Activated T-helper 1 cell treated with anti-CD3 and anti-CD28 coated beads, Interleukin-12 subunit alpha, Interleukin-12 subunit beta, Interleukin-2, Interleukin-4 antibody, amounts not matched to agents 30 ng/mL and 10 ng/mL and 1 ng/mL, durations not matched to agents 14 hours and 24 hours and 36 hours (primary cell): ENCODE measurements at places on chromosomes 1 and 21. TPM values are rescaled to one million over a fixed set of nuclear protein-coding genes. Genes with fewer than 3 reads are reported as not detected.

DNA sequence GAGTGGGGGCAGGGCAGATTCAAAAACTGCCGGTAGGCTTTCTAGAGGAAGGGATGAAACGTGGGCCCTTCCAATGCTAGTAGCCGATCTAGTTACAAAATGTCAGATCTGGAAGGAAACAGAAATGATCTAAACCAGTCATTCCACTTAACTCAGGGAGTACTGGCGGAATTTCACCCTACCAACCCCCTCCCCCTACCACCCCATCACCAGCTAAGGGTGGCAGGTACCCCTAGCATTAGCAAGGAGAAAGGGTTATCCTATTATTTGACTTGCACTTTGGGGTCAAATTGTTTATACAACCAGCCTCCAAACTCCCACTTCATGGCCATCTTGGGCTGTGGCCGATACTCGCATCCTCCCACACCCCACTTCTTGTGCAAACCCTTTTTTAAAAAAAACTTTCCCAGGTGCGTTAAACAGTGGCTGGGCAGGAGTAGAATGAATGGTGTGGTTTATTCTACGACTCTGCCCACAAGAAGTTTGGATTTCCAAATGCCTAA lies 644 bp upstream of the MRPL24 start:
- peak overlapping the region; percentile 94 for H3K27ac ChIP-seq
- H3K36me3 ChIP-seq = peaks cover 57% of the 10 kb centered on the region
- no peak for DNase-seq
- peaks cover 60% of the 10 kb centered on the region for H3K4me1 ChIP-seq

- H3K27ac ChIP-seq = no peak overlapping the region
- no peaks in the 10 kb centered on the region for H3K4me1 ChIP-seq
- H3K36me3 ChIP-seq = no peaks in the 10 kb centered on the region
- DNase-seq = no peak
- no peaks in the 10 kb centered on the region for H3K27me3 ChIP-seq
- no peak overlapping the region for H3K4me3 ChIP-seq
Observed at GRCh38 chr1:245428681-245429080, 273.9 kb downstream of the KIF26B start.

The BLACAT1 gene
- total RNA-seq = 0.16 and 0.24 TPM in 2 replicates

The TXNIP gene
- 107 and 108 TPM in 2 replicates for total RNA-seq

DNA sequence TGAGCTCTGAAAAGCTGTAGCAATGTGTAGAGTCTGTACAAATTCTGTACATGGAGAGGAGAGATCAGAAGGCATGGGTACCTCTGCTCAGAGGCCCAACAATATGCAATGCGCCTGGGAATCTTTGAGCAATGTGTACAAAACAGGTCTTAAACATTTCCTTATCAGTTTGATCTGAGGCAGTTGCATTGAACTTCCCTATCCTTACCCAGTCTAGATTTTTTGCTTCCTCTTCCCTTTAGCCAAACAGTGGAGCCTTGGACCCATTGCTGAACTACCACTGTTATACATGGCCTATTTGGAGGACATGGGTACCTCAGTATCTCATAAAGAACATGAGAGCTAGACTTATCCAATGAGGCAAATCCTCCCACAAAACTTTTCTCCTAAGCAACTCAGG lies 12.6 kb upstream of the MNDA start:
- DNase-seq = no peak
- peaks cover 4% of the 10 kb centered on the region for H3K27me3 ChIP-seq
- H3K36me3 ChIP-seq = peaks cover 8% of the 10 kb centered on the region
- H3K4me1 ChIP-seq = peaks cover 31% of the 10 kb centered on the region

GRCh38 chr1:178612261-178612660 lies 99.4 kb downstream of the TEX35 start:
- no peaks in the 10 kb centered on the region for H3K36me3 ChIP-seq
- DNase-seq = no peak
- H3K27ac ChIP-seq = no peak overlapping the region
- no peak overlapping the region for H3K4me3 ChIP-seq
- H3K27me3 ChIP-seq = peaks cover 4% of the 10 kb centered on the region
- H3K4me1 ChIP-seq = no peaks in the 10 kb centered on the region

DNA sequence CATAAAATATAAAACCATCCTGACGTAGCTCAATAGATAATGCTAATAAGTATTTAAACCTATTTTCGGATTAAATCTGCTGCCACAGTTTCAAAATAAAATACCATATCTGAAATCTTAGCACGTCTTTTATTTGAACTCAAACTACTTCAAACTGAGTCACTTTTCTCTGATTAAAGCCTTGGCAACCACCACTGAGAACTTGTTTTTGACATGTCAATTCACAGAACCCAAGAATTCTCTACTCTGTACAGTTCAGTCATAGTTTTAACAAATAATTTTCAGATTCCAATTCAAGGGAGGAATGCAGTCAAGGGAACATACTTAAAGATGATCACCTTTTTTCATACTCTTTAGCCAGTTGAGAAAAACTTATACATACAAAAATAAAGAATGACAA lies 643.2 kb downstream of the KCNT2 start:
- H3K4me3 ChIP-seq = no peak overlapping the region
- H3K4me1 ChIP-seq = no peaks in the 10 kb centered on the region
- no peaks in the 10 kb centered on the region for H3K27me3 ChIP-seq
- H3K36me3 ChIP-seq = no peaks in the 10 kb centered on the region
- no peak overlapping the region for H3K27ac ChIP-seq
- DNase-seq = no peak

DNA sequence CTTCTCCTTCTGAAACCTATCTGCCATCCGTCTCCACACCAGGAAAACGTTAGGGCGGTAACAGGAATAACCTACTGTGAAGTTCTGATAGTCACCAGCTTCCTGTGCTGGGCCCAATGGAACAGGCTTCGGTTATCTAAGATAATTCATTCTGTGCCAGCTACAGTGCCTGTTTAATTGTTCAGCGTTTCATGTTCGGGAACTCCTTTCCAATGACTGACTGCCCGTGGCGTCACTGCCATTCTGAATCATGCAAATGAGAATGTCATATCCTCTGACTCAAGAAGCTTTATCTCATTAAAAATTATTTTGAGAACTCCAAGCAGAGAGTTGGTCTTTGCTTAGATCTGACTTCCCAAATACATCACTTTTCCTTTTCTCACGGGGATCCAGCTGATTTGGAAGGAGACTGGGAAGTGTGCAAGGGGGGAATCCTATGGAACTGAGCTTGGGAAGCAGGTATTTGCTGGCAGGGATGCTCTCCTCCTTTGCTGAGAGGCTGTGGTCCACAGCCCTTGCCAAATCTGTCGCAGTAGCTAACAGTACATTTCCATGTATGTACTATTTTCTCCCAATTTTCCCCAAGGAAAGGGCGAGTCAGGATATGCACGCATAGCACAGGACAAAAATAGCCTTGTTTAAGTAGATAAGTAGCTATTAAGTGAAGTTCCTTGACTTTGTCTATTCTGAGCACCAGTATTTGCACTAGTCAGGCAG lies 358.7 kb downstream of the LTN1 start:
- H3K27me3 ChIP-seq = no peaks in the 10 kb centered on the region
- no peak overlapping the region for H3K27ac ChIP-seq
- peaks cover 14% of the 10 kb centered on the region for H3K4me1 ChIP-seq
- DNase-seq = no peak
- peaks cover 6% of the 10 kb centered on the region for H3K36me3 ChIP-seq
- no peak overlapping the region for H3K4me3 ChIP-seq

The BNIPL gene
- total RNA-seq = 0.70 and 0.73 TPM in 2 replicates

DNA sequence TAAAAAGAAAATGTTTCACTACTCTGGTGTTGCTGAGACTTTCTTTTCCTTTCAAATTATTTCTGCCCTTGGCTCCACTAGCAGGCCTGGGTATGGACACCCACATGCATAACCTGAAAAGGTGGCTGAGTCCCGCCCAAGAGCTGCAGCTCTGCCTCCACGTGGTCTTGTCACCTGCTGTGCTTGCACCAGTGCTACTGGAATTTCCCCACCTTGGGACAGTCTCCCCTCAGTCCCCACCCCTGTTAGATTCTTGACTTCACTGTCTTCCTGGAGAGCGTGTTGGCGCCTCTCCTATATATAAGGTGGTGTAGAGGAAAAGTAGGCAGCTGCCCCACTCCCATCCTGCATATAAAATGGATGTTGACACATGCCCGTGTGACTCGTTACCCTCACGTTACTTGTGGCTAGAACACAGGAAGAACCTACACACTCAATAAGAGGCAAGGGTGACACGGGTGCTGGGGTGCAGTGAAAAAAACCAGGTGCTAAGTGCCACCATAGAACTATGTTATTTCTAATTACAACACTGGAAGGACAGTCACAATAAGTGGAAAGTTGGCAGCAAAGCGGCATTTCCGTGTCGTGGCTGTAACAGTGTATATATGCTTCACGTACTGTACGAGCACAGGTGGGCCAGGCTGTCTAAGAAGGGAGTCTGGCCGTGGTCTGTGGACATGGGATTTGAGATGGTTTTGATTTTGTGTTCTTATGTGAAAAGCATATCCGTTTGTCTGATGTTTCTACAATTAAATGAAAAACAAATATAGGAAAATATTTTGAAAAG lies 61.0 kb downstream of the POFUT2 start:
- H3K36me3 ChIP-seq = peaks cover 8% of the 10 kb centered on the region
- DNase-seq = no peak
- H3K4me3 ChIP-seq = no peak overlapping the region
- peaks cover 34% of the 10 kb centered on the region for H3K4me1 ChIP-seq

The NUDT4B gene
- total RNA-seq = 0.66 and 1.2 TPM in 2 replicates

DNA sequence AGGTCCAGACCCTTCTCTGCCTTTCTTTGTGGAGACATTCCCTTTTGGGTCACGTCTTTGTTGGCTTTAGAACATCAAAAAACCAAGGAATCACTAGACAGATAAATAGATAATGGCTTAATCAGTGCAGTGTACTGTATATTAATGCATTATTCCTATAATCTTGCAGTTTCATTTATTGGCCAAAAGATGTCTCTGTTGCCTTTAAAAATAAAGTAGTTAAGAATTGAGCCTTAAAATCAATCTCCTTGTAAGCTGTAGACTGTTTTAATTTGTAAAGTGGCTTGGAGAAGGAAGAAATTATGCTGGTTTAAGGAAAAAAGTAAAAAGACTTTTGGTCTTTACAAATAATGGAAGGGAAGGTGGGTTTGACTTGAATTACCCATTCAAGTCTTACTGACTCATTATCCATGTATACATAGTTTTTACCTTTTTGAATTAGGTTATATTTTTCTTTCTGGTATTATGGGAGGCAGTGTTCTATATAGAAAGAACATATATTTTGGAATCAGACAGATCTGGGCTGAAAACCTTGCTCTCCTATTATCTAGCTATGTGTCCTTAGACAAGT lies 84.6 kb downstream of the VPS13D start:
- peaks cover 8% of the 10 kb centered on the region for H3K4me1 ChIP-seq
- H3K27ac ChIP-seq = no peak overlapping the region
- H3K4me3 ChIP-seq = no peak overlapping the region
- peaks cover 30% of the 10 kb centered on the region for H3K36me3 ChIP-seq
- no peak for DNase-seq
- no peaks in the 10 kb centered on the region for H3K27me3 ChIP-seq

GRCh38 chr1:169003864-169004516 lies 102.5 kb upstream of the ATP1B1 start:
- peaks cover 6% of the 10 kb centered on the region for H3K27me3 ChIP-seq
- H3K4me3 ChIP-seq = no peak overlapping the region
- DNase-seq = no peak
- no peaks in the 10 kb centered on the region for H3K4me1 ChIP-seq

The ESRRG gene
- not detected in 2 replicates for total RNA-seq

The MTARC1 gene
- total RNA-seq = not detected in 2 replicates

GRCh38 chr1:235843461-235843961 lies 23.2 kb downstream of the LYST start:
- no peaks in the 10 kb centered on the region for H3K27me3 ChIP-seq
- no peak for DNase-seq
- H3K4me1 ChIP-seq = peaks cover 43% of the 10 kb centered on the region
- H3K4me3 ChIP-seq = no peak overlapping the region
